ENCODE measurements at places on chromosomes 2 and 18.
A peak's percentile ranks its signal among the peaks of the same experiment; 100 is the strongest.

GRCh38 chr18:10552226-10552625 is 26.4 kb downstream of the NAPG start:
- DNase-seq: no peak

DNA sequence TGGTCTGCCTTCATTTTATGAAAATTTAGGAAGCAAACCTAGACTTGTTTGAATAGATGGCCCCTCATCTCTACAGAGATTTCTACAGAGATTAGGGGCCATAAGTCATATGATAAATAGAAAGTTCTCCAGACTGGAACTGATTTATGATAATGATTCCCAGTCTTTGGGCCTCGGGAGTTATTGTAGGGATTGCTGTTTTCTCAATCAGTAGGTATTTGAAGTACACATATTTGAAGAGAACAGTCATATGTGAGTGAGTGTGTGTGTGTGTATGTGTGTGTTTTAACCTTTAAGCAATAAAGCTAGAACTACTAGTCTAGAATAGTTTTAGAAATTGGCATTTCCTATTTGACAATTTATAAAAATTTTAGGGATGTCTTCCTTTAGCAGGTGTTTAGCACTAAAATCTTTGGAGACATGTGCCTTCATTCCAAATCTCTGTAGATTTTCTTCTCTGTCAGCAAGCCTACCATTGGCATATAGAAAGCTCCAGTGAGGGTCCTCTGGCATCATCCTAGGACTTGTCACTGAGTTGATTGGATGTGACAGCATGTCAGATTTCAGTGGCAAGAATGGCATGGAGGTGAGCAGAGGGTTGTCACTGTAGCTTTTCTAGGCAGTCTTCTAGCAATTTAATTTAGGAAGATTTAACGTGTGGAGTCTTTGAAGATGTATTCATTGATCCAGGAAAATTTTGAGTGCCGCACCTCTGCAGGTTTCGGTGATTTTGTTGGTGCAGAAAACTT is 71.2 kb downstream of the MYO1B start:
- no peak for DNase-seq

DNA sequence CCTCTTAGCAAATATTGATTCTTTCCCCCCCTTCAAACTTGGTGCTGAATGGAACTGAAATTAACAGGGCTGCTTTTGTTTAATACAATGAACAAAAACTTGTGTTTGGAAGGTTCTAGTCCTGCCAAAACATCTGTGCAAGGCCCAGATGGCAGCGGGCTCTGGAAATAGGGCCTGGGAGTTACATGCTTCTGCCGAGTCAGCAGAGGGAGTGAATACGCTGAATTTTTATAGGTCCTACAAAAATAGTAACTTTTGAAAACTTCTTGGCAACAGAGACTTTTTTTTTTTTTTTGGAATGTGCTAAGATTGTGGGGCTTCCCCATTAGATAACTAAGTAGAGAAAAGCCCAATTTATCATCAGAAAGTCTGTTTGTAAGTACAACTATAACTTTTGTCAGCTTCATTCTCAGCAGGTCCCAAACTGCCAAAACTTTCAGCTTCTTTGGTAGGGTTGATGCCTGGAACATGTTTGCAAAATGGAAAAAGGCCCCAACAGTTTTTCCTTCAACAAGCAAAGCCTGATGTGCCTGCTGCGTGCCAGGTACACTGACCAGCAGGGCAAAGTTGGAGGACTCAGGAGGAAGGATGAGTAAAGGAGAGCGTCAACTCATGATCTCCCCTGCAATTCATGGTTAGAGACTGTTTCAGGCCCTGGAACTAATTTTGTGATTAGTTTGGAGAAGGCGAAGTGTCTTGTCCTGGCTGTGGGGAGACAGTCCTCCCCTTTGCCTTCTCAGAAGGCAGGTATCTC is 45.1 kb upstream of the HDAC4 start:
- no peak for DNase-seq

GRCh38 chr18:64713284-64713683 is 564.4 kb upstream of the LINC00305 start:
- no peak for DNase-seq

- DNase-seq: no peak
Measured at GRCh38 chr2:5453220-5454050, 238.7 kb upstream of the SOX11 start.

DNA sequence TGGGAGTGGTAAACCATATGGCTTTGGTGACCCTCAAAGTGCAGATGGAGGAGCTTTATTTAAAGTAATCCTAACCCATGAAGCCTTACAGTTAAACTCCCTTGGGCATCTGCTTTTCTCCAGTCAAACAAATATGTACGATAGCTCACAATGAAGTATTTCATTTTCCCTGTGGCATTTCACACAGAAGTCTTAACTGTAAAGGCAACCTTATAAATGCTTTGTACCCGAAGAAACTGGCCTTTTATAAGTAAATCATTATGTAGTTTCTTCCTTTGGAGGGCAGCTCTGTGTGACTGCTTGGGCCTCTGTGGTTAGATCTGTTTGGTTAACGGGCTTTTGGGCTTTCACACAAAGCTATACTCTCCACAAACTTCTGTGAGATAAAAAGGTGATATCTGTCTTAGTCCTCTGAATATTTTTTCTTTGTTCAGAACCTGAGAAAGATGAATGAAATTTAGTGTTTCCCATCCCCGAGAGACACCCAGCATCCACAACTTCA is 46.6 kb downstream of the SCN1A start:
- no peak for DNase-seq

DNA sequence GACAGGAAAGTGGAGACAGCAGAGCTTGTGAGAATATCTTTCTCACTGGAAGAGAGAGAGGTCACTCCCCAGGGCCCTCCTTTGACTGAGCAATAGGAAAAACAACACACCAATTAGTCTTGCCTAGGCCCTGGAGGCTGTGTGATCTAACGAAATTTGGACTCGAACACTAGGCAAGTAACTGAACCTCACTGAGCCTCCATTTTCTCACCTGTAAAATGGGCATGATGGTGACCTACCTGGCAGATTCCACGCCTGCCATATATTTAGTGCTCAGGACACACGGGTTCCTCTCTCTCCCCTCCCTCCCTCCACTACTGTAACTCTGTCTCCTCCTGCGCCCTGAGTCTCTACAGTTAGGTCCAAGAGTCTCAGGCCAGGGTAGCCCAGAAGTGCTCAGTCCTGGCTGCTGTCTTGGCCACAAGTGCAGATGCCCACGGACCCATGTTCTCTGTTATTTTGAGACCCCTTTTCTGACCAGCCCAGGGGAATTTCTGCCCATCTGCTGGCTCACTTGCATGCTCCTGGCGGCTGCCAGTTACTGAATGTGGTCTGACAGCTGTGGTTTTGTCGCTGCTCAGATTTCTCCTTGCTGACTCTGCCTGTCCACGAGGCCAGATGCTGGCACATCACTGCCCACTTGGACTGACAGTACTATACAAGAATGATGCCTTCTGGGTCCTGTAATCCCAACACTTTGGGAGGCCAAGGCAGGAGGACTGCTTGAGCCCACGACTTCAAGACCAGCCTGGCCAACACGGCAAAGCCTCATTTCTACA is 9.6 kb upstream of the GIGYF2 start:
- no peak for DNase-seq

DNA sequence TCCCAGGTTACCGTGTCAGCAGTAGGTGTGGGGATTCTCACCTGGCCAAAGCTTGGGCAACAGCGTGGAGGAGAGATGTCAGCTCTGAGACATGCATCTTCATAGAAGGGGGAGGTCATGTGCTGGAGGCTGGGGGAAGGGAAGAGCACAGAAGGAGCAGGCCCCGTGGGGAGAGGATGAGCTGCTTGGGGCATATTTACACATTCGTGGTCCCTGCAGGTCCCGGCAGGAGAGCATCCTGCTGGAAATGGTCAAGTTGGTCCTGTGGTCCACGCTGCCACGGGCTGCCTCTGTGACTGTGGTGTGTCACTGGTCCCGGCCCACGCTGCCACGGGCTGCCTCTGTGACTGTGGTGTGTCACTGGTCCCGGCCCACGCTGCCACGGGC is 195.1 kb upstream of the TWIST2 start:
- DNase-seq: no peak

DNA sequence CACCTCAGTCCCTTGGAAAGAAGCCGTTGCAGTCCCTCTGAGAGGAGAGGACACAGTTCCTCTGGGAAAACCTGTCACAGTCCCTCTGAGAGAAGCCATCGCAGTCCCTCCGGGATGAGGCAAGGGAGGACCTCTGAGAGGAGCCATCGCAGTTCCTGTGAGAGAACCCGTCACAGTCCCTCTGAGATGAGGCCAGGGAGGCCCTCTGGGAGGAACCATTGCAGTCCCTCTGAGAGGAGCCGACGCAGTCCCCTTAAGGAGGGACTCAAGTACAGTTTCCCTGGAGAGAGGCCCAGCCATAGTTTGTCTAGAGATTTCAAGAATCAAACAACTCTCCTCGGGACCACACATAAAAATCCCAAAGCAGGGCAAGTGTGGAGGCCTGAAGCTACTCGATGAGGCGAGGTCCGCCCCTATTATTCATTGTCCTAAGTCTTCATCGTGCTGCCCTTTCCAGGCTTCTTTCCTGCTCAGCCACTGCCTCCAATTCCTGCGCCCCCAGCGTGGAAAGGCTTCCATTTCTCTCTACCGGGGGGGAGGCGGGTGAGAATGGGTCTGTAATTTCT is 630 bp upstream of the ZNF512 start:
- no peak for DNase-seq

- no peak for DNase-seq
Measured at GRCh38 chr2:27185331-27186026, 26.4 kb upstream of the ATRAID start.

DNA sequence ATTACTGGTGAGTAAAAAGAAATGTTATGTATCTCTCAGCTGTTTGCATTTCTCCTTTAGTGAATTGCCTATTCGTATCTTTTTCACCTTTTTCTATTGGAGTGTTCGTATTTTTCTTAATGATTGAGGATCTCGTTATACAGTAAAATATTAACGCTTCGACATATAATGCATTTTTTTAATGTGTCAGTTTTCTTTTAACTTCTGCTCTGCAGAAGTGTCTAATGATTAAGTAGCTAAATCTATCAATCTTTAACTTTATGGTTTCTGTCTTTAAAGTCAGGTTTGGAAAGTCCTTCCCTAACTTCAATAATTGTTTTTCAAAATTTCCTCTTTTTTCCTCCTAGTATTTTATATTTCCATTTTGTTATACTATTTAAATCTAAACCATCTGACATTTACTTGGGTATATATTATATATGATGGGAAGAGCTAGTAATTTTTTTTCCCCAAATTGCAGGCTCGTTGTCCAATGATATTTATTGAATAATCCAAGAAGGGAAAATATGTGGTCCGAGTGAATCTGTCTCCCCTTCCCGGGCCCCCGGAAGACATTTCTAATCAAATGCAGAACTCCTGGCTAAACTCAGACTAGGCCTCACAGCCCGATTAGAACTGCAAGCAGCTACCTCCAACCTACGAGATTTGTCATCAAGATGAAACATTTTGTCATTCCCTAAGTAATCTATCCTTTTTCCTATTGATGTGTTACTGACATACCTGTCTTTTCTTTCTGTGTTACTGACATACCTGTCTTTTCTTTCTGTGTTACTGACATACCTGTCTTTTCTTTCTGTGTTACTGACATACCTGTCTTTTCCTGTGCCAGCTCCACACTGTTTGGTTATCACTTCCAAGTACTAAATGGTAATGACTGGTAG is 17.2 kb downstream of the PCBP1 start:
- DNase-seq: no peak

- no peak for DNase-seq
Measured at GRCh38 chr2:36561237-36561944, 36.6 kb downstream of the FEZ2 start.

DNA sequence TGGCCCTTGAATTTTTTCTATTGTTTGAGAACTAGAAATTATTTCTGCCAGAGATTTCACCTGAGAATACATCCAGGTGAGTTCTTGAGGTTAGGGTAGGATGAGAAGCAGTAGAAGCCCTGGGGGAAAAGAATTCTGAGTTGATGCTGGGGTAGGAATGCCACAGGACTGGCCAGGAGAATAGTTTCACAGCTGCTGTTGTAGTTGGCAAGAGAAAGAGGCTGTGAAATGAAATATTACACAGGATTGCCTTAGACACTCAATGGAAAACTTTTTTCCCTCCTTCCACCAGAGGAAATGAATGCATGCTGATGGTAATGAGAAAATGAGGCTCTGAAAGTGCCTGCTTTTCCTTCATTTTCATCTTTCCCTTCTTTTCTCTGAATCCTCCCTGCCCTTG is 54.6 kb downstream of the PRKCE start:
- no peak for DNase-seq

DNA sequence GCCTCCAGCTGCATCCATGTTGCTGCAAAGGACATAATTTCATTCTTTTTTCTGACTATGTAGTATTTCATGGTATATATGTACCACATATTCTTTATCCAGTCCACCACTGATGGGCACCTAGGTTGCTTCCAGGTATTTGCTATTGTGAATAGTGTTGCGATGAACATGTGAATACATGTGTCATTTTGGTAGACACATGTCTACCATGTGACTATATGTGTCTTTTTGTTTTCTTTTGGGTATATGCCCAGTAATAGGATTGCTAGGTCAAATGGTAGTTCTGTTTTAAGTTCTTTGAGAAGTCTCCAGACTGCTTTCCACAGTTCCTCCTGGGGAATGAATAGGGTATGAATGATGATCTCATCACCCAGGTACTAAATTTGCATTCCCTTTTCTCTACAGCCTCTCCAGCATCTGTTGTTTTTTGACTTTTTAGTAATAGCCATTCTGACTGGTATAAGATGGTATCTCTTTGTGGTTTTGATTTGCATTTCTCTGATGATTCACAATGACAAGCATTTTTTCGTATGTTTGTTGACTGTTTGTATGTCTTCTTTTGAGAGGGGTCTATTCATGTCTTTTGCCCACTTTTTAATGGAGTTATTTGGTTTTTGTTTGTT is 35.6 kb upstream of the FEZ2 start:
- no peak for DNase-seq

- DNase-seq: no peak
Measured at GRCh38 chr2:18791172-18791797, 201.9 kb upstream of the NT5C1B start.

GRCh38 chr2:26299471-26300101 is 46.4 kb upstream of the SELENOI start:
- peak; percentile 37 for DNase-seq

GRCh38 chr2:25276569-25277465 is 64.9 kb downstream of the DNMT3A start:
- DNase-seq: peak; percentile 79

- no peak for DNase-seq
Measured at GRCh38 chr2:47534179-47534919, 131.4 kb downstream of the MSH2 start.

DNA sequence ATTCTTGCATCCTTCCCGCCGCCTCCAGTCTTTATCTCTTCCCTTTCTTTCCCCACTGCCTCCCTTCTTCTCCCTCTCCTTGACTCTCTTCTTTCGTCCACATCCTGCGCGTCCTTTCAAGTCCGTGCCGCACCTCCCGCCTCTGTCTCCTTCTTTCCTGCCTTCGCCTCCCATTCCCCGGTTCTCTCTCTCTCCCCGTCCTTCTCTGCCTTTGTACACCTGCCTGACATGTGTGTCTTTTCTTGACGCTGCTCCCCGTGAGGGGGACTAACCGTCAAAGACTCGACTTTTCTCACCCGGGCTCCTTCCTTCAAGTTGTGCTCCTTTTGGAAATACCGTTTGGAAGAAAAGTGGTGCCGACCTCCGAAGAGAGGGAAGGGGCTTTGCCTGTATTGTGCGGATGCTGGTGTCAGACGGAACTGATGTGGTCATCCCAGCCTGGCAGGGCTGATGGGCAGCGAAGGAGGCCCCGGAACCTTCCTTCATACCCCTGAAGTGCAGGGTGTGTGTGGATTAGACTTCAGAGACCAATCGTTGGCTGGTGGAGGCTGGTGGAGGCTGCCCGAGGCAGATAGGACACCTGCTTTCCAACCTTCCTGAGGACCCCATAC is 879 bp downstream of the TMEM178A start:
- DNase-seq: no peak

Data from CD4-positive, alpha-beta memory T cell (primary cell).